ENCODE measurements at places on chromosomes 12 and 14.

GRCh38 chr14:33042591-33042990, 103.9 kb downstream of the NPAS3 start:
- DNase-seq: no peak

DNA sequence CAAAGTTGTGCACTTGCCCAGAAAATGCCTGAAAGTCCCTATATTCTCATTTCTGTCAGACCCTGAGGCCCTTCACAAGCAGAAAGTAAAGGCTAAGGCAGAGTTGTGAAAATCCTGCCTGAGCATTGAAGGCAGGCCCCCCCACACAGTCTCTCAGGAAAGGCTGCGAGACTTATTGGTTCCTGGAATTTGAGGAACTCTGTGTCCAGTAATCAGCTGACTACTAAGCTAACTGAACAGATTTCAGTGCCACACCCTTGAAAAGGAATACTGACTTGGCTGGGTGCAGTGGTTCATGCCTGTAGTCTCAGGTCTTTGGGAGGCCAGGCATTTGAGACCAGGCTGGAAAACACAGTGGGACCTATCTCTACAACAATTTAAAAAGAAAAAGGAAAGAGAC, 21.1 kb upstream of the PPP2R5E start:
- DNase-seq: no peak

DNA sequence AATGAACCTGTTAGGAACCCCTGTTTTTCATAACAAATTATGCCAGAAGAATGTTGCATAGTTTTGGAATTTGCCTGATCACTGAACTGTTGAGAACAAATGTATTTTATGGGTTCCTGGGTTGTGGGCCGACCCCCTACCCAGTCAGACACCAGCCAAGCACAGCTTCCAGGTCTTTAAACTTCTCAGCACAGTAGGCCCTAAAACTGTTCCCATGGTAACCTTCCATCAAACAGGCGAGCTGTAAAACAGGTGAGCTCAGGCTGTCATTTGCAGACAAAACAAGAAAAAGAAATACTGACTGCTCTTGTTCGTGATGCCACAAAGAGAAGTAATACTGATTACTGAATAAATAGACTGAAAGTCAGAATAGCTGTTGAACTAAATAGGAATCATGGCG, 147.0 kb downstream of the PTPRO start:
- DNase-seq: no peak

DNA sequence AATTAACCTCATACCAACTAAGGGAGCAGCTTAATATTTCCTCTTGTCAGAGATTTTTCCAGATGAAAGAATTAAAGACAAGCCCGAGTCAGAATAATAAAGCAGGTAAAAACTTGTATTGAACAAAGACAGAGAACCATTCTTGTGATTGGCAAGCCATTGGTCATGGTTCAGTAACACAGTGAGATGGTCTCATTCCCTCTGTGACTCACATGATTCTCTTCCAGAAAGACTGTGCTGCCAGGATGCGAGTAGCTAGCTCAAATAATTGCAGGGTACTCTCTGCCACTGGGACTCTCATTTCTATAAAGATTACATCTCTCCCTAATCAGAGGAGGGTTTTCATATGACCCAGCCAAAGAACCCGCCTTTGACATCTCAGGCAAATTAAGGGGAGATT, 179.4 kb downstream of the PHLDA1 start:
- DNase-seq: no peak

DNA sequence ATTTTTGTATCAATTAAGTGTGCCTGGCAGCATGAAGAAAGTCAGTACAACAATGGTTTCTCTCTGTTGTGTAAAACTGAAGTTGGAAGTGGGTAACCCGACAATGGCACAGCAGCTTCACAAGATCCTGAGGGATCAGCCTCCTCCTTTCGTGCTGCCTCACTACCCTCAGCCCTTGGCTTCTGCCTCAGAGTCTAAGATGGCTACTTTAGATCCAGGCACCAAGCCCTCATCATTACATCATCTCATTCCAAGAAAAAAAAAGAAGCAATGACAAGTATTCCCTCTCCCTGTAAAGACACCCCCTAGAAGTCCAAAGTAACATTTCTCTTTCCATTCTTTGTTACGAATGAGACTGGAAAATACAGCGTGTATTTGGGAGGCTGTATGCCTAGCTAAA, 92.6 kb downstream of the DNAI7 start:
- no peak for DNase-seq

DNA sequence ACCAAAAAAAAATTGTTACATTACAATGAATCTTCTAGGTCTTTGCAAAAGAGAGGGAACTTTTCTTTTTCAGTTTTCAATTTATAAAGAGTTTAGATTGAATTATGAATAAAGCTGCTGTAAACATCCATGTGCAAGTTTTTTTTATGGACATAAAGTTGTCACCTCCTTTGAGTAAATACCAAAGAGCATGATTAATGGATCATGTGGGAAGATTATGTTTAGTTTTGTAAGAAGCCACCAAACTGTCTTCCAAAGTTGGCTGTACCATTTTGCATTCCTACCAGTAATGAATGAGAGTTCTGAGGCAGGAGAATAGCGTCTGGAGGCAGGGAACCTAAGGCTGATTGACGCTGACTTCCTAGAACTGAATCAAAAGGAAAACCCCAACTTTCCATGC, 30.2 kb downstream of the LEMD3 start:
- DNase-seq: no peak

Data from stimulated activated CD4-positive, alpha-beta T cell treated with anti-CD3 and anti-CD28 coated beads, TNF-alpha, amount 100 ng/mL, for 24 hours (primary cell).